ENCODE measurements at places on chromosomes 1 and 21. TPM values are rescaled to one million over a fixed set of nuclear protein-coding genes. Genes with fewer than 3 reads are reported as not detected.

DNA sequence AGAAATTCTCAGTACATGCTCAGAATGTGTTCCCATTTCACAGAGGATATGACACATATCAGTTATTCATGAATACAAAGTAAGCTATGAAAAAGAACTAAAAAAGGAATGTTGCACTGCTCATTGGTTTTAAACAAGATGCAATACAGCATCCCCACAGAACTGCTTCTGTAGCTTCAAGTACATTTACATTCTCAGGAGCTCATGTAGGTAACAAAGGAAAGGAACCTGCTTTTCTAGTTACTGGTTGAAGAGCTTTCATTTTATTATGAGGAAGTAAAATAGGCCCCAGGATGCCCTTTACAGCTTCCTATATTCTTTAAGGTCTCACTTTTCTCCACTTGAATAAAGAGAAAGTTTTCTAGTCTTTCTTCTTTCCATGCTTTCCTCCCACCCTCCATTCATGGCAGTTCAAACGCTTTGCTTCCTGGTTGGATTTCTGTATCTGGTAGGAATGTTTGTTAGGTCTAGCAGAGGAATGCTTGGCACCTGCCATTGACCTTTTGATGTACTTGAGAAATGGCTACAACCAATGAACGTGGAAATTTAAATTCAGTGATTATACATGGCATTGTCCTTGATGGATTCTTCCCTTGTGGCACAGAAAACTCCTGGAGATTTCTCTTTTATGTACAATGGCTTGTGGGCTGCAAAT is 27.1 kb upstream of the KCNK2 start:
- H3K4me3 ChIP-seq, result no peak overlapping the region
- no peak overlapping the region for H3K27ac ChIP-seq
- no peaks in the 10 kb centered on the region for H3K36me3 ChIP-seq
- no peak for DNase-seq
- no peaks in the 10 kb centered on the region for H3K27me3 ChIP-seq

DNA sequence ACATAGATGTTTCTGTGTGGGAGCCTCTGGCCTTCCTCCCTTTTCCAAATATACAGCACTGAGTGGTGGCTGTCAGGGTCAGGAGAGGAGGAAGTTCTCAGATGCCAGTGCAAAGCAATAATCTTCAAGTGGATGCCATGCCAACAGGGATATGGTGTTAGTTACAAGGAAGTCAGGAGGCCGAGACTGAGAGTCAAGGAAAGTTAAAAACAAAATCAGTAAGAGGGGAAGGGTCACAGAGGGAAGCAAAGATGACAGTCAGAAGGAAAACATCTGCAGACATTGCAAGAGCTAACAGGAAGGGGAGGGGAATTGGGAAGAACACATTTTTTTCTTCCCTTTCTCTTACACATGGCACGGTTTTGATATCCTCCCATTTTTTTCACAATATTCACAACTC is 691.4 kb downstream of the ADGRL2 start:
- DNase-seq, result no peak
- no peak overlapping the region for H3K27ac ChIP-seq
- H3K4me1 ChIP-seq, result peaks cover 11% of the 10 kb centered on the region
- no peaks in the 10 kb centered on the region for H3K36me3 ChIP-seq
- H3K4me3 ChIP-seq, result no peak overlapping the region

DNA sequence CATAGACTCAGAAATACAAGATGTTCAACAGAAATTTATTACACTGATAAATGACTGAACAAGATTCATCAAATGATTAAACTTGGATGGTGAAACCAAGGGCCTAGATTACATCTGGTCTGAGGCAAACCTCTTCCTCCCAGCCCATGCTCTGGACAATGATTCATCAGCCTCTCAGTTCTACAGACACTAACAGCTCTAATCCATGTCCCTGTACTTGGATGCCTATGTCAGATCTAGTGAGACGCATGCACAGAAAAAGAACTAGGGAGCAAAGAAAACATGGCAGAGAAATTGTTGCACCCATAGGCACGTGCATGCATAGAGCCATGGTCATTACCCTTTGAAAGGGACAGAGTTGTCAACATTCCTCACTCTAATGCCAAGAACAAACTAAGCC is 250.1 kb downstream of the KCNH1 start:
- H3K4me3 ChIP-seq, result no peak overlapping the region
- H3K27ac ChIP-seq, result no peak overlapping the region
- no peaks in the 10 kb centered on the region for H3K4me1 ChIP-seq
- H3K27me3 ChIP-seq, result no peaks in the 10 kb centered on the region

DNA sequence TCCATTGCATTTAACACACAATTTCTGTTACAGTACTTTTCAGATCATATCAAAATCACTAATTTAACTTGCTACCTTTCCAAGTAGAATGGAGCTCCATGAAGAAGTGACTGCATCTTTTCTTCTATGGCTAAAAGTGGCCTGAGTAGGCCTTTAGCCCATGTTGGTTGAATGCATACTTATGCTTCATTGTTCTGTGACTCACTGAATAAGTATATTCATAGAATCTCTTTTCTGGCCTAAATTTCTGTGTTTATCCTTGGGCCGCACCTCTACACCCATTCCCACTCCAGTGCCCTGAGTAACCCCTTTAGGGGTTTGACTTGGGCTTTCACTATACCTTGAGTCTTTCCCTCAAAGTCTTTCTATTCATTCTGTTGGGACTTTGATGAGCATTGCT is 42.1 kb upstream of the ARHGAP29 start:
- H3K27ac ChIP-seq, result no peak overlapping the region
- H3K4me3 ChIP-seq, result no peak overlapping the region
- no peaks in the 10 kb centered on the region for H3K27me3 ChIP-seq
- DNase-seq, result no peak
- H3K36me3 ChIP-seq, result no peaks in the 10 kb centered on the region

DNA sequence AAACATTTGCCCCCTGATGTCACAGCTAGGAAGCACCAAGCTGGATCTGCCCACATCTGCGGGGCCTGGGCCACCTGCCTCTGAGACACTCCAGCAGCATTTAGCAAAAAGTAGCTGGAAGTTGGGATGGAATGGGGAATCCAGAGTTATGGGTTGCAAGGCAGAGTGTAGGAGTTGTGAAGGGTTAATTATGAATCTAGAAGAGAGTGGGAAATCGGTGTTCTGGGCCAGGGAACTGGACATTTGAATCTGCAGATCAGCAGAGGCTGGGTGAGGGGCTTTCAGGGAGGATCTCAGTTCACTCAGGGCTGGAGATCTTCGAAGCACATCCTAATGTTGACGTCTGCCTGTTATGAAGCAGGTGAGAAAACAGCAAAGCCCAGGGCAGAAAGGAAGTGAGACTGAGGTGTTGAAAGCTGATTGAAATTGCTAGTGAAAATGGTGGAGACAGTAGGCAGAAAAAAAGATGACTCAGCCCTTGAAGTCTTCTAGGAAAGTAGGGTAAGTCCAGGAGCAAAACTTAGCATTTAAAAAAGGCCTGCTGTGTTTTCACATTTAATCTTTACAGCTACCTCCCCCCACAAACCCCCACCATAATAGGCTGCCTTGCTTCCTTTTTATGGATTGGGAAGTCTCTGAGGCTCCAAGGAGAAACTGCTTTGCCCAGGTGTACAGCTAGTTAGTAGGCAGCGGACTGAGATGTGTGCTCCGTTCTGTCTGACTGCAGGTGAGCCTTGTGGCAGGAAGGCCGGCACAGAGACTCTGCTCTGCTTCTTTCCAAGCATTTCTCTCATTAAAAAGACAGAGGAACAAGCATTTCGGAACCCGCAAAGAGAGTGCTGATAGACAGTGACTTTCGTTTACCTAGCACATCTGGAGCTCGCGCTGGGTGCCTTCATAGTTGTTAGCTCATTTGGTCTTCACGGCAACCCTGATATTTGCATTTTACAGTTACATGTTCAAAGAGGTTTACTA is 7.2 kb downstream of the VANGL1 start:
- H3K36me3 ChIP-seq, result no peaks in the 10 kb centered on the region
- no peak overlapping the region for H3K4me3 ChIP-seq
- DNase-seq, result no peak
- peaks cover 61% of the 10 kb centered on the region for H3K4me1 ChIP-seq

SOX13 gene
- 41.0 TPM for total RNA-seq

DNA sequence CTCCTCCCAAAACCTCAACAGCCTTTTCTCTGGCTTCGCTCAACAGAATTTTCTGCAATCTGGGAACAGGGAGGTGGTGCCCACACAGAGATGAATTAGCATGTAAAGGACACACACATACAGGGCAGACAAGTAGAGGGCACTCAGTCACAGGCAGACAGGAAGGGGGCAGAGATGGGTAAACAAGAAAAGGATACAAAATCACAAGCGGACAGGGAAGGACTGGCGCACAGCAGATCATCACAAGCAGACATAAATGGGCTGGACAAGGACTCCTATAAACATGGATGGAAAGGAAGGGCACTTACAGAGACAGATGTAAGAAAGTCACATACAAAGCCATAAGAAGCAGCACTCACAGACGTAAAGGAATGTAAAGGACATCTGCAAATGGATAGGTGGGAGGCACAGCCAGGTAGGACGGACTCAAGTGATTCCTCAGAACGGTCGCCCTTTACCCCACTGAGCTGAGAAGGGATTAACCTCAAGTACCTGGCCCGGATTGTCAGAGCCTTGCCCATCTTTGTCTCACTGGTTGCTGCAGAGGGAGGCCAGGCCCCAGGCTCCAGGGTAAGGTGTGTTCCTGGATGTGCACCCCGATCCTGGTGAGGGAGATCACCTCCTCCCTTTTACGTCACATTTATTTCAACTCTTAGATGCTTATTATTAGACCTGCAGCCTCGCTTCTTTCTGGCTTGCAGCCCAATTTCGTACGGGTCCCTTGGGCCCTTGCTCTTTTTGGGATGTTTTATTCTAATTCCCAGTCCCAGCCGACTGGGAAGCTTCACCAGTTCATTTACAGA is 836 bp upstream of the PRCC start:
- no peak for DNase-seq
- H3K27me3 ChIP-seq, result no peaks in the 10 kb centered on the region

SPRR2G gene
- total RNA-seq, result not detected

DNA sequence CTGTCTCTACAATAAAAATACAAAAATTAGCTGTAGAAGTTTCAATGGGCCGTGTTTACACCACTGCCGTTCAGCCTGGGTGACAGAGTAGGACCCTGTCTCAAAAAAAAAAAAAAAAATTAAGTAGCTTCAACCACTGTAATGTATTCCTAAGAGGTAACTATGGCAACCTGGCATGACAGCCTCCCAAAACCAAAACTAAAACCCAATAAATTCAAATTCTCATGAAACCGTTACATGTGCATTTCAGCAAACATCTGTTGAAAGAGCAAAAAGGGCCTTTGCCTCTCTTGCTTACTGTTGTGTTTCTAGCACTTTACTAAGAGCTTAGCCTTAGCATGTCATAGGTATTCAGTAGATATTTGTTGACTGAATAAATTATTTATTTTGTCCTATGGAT is 33.5 kb downstream of the ODR4 start:
- H3K27me3 ChIP-seq, result no peaks in the 10 kb centered on the region
- no peaks in the 10 kb centered on the region for H3K4me1 ChIP-seq
- no peak overlapping the region for H3K27ac ChIP-seq
- no peak for DNase-seq
- H3K36me3 ChIP-seq, result peaks cover 26% of the 10 kb centered on the region
- no peak overlapping the region for H3K4me3 ChIP-seq

CAMK1G gene
- not detected for total RNA-seq

GRCh38 chr1:3242408-3243260 is 173.6 kb downstream of the PRDM16 start:
- H3K36me3 ChIP-seq, result no peaks in the 10 kb centered on the region
- H3K4me3 ChIP-seq, result no peak overlapping the region
- H3K27me3 ChIP-seq, result no peaks in the 10 kb centered on the region
- H3K27ac ChIP-seq, result no peak overlapping the region
- no peaks in the 10 kb centered on the region for H3K4me1 ChIP-seq
- no peak for DNase-seq

OPTC gene
- total RNA-seq, result not detected

ACTL8 gene
- total RNA-seq, result not detected

- no peak overlapping the region for H3K4me3 ChIP-seq
- no peaks in the 10 kb centered on the region for H3K36me3 ChIP-seq
- peaks cover 46% of the 10 kb centered on the region for H3K4me1 ChIP-seq
- H3K27ac ChIP-seq, result peak overlapping the region; percentile 91
- no peak for DNase-seq
These were observed 1.8 kb upstream of the FABP3 start for GRCh38 chr1:31374511-31375196.

DNA sequence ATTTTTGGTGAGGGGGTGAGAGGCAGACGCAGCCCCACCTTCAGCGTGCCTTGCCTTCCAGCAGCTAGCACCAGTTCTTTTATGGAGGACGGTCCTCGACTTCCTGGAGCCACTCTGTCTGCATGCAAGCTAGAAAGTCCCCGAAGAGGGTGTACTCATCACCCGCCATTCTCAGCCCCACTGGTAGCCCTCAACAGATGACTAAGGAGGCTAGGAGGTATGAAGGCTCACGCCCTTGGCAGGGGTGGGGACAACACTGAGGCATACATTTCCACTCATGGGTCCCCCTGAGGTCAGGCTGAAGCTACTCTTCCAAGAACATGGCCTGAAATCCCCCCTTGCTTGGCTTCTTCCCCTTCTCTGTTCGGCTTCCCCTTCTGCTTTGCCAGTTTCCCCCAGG is 8.9 kb upstream of the PTPRF start:
- no peaks in the 10 kb centered on the region for H3K36me3 ChIP-seq
- H3K4me1 ChIP-seq, result no peaks in the 10 kb centered on the region

GRCh38 chr1:245684571-245684970 is 529.8 kb downstream of the KIF26B start:
- no peak overlapping the region for H3K27ac ChIP-seq
- no peak overlapping the region for H3K4me3 ChIP-seq
- no peaks in the 10 kb centered on the region for H3K27me3 ChIP-seq
- DNase-seq, result no peak
- no peaks in the 10 kb centered on the region for H3K4me1 ChIP-seq

S100A14 gene
- total RNA-seq, result 323 TPM

AGMAT gene
- total RNA-seq, result 1.5 TPM

DNA sequence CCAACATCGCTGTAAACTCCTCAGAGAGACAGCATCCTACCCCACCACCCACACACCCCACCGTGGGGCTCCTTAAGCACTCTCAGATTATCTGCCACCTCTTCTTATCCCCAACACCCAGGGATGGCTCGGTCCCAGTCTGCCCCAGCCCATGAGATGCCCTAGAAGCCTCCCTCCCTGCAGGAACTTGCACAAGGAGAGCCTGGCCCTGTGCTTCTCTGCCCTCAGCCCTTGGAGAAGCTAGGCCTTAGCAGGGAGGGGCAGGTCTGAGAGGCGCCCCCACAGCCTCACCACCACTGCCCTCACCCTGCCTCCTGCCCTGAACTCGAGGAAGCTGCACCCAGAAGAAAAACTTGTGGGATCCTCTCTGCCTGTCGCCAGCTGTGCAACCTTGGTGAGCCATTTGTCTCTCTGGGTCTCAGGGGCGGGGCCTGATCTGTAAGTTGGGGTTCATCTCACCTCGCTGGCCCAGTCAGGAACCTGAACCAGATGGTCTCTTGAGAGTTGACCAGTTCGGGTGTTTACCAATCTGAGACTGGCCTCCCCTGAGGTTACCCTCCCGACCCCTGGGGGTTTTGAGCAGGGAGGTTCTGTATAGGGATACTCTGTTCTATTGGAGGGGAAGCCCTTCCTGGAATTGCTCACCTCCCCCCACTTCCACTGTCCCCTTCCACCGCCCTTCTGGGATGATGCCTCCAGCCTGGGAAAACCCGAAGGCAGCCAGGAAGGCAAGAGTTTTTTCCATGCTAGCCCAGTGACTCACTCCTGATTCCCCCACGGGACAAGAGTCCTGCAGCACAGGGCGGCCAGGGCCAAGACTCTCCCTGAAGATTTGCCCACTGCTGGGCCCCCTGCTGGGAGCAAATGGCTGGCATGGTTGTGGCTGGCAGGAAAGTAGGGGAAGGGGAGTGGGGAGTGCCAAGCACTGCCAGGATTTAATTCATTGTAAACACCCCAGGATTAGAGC is at the start of gene S100A3:
Gene S100A3 (minus strand): TSS at position 537 of the 967 bp plus-strand sequence. CDS start 773 bp downstream, outside the sequence.
- no peaks in the 10 kb centered on the region for H3K27me3 ChIP-seq
- H3K27ac ChIP-seq, result peak within 1 kb of the TSS; percentile 99
- H3K4me3 ChIP-seq, result no peak within 1 kb of the TSS
- no peaks in the 10 kb centered on the region for H3K36me3 ChIP-seq
- DNase-seq, result peak; percentile 96

CHML gene
- 11.3 TPM for total RNA-seq

Measured in vagina (tissue), 2 donors.